Inflammatory macrophage treated with lipopolysaccharide for 1 hour (primary cell): ENCODE measurements at places on chromosomes 13 and 19.
A peak's percentile ranks its signal among the peaks of the same experiment; 100 is the strongest.

- peak; percentile 78 for DNase-seq
Observed at GRCh38 chr19:55086730-55087541, 11.3 kb downstream of the EPS8L1 start.

DNA sequence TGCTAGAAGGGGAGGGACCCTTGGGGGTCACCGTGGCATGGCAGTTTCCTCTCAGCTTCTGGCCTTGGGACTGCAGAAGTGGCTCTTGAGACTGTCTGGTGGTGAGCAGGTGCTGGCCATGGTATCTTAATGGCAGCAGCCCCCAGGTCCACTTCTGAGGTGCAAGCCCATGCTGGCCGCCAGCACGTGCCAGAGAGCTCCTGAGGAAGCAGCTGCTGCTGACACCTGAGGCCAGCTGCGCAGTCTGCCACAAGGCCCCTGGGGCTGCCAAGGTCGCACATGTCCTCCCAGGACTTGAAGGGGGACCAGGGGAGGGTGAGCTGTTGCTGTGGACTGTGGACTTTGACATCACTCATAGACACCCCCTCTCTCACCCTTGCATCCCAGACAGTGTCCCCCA is 48.0 kb downstream of the NFIX start:
- no peak for DNase-seq

DNA sequence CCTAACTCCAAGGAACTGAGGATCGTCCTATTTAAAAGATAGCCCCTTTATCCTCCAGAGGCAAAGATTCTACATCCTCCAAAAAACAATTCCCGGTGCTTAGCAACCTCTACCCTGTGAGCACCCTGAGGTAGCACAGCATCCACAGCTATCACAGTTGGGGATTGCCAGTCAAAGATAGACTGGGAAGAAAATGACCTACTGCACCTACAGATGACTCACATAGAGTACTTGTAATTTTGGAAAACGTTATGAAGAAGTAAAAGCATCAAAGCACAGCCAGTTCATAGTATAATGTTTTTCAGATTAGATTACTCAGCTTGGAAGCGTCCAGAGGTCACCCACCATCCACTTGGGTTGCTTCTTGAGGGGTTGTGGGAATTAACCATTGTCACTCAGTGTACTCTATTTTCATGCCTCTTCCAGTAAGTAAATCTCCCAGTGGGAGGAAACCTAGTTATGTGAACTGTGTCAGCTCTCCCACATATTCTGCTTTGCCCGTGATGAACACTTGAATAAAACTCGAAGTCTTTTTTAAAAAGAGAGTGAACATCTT is 8.9 kb upstream of the FAM124A start:
- no peak for DNase-seq

- DNase-seq, result no peak
Observed at GRCh38 chr13:50576156-50576555, 267.3 kb downstream of the DLEU7 start.

DNA sequence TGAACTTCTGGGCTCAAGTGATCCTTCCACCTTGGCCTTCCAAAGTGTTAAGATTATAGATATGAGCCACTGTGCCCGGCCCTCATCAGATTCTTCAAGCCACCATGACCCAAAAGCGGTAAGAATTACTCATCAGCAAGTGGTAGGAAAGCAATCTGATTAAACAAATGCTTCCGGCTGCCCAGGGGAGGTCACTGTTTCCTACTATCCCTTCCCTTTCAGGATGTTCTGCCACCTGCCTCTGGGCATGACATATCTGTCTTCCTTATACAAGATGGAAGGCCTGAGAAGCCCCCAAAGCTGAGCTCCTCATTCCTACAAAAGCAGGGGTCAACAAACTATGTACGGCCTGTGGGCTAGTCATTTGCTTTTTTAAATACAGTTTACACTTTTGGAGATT is 7.0 kb downstream of the ABHD8 start:
- no peak for DNase-seq

GRCh38 chr13:33079960-33080359 is 63.7 kb downstream of the KL start:
- DNase-seq, result peak; percentile 25

DNA sequence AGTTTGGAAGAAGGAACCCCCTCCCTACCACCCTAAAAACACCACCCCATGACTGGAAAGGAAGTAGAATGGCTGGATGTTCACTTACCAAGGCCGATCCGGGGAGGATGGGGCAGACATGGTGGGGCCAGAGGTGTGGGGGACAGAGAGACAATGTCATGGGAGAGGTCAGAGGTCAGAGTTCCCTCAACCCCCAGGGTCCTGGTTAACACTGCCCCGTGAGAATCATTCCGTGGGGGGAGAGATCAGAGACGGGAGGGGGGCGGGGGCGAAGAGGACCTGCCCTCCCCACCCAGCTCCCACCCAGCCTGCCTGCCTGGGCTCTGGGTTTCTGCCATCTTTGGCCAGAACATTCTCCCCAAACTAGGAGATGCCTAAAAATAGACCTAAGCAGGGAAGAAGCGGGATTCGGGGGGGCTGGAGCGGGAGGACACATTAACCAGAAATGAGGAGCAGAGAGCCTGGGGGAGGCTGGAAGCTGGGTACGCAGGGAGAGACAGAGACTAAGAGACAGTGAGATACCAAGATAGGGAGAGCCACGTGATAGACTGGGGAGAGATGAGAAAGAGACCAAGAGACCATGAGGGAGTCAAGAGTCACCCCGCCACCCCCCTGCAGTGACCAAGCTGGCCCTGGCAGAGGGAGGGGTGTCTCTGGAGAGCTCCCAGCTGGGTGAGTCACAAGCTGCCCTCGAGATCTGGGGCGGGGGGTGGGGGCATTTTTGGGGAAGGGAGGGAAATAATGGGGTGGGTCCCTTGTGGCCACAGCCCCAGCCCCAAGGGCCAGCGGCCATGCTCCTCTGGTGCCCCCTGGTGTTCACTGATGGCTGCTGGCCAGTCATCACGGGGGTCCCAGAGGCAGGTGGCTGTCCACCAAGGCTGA is 6.1 kb upstream of the KANK2 start:
- peak; percentile 48 for DNase-seq

DNA sequence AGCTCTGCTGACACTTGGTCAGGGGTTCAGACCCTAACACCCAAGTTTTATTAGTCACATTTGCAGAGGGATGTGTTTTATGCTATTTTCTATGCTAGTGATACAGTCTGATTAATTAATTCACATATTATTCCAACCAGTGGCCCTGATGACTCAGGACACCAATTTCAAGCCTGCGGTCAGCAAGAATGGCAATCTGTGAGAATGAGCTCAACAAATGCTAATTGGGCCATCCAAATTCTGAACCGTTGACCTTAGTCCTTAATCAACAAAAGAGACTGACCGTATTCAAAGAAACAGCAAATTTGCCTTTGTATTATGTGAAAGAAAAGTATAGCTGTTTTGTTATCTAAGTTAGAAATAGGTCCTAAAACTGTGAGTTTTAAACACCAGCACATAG is 9.6 kb upstream of the KL start:
- DNase-seq, result no peak

- DNase-seq, result no peak
Observed at GRCh38 chr13:51045451-51045850, 65.6 kb downstream of the C13orf42 start.

- DNase-seq, result peak; percentile 32
Observed at GRCh38 chr19:50461066-50461875, 15.0 kb upstream of the EMC10 start.

GRCh38 chr13:95656386-95657015 is 12.0 kb upstream of the DZIP1 start:
- no peak for DNase-seq

DNA sequence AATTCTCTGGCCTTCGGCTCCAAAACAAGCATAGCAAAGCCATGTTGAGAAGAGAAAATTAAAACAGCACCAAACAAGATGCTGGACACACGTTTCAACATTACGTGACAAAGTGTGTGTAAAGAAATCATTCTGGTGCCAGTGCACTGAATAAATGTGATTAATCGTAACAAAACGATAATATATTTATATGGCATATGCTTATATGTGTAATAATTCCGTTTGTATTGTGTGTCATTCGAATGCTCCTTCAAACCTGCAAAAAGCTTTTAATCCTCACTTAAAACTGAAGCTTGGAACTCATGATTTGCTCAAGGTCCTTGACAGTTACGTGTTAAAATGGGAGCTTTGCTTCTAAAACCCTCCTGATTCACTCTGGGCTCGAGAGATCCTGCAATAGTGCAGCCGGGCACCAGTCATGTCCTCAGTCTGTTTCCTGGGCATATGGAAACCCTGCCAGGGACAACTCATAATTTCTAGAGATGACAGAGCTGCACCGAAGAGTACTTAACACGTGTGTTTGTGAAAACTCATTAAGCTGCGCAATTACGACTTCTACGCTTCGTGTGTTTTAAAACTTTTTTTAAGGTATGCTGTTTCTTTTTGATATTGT is 731 bp upstream of the AKAP8L start:
- no peak for DNase-seq

GRCh38 chr13:60397704-60398378 is 821 bp downstream of the TDRD3 start:
- peak; percentile 66 for DNase-seq

- DNase-seq, result peak; percentile 76
Observed at GRCh38 chr19:35549174-35549788, 3.9 kb downstream of the TMEM147 start.

GRCh38 chr13:30841154-30841553 is 64.9 kb upstream of the MEDAG start:
- no peak for DNase-seq

DNA sequence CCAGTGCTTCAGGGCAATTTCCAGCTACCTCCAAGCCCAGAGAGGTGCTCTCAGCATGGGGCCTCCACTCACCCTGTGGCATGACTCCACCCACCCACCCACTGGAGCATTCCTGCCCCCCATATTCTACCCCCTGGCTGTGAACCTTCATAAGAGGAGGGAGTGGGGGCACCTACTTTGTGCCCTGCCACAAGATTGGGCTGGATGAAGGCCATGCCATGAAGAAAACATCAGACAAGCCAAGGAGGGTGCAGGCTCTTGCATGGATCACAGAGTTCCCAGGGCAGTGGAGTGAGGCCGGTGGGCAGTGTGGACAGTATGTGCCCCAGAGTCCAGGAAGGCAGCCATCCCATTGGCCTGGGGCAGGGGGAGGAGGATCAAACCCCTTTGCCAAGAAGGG is 97.8 kb downstream of the UQCRFS1 start:
- DNase-seq, result no peak

- no peak for DNase-seq
Observed at GRCh38 chr13:108950333-108951010, 321.1 kb downstream of the MYO16 start.

- peak; percentile 40 for DNase-seq
Observed at GRCh38 chr19:45638930-45639729, at the start of gene EML2. TSS of gene EML2 (minus strand) at chr19:45639397. CDS start at chr19:45639376, 21 bp downstream.

- no peak for DNase-seq
Observed at GRCh38 chr13:51420681-51421490, 31.9 kb downstream of the INTS6 start.

- no peak for DNase-seq
Observed at GRCh38 chr13:19622193-19622592, 11.3 kb upstream of the MPHOSPH8 start.

- no peak for DNase-seq
Observed at GRCh38 chr13:37179645-37180044, 74.2 kb upstream of the CSNK1A1L start.

DNA sequence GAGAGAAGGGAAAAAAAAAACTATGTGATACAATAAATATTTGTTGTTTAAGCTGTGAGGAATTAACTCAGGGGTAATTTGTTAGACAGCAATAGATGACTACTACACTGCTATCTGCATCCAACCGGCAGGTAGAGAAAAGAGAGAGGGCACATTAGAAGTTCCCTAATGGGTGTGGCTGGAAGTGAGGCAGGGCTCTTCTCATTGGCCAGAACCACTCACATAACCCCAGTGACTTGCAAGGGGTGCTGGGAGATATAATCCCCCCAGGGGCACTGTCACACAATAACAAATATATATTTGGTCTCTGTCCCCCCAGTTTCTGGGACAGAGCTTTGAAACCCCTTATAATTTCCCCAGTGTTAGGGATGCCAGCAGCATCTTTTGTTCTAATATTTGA is 24.3 kb downstream of the FGF21 start:
- DNase-seq, result no peak

DNA sequence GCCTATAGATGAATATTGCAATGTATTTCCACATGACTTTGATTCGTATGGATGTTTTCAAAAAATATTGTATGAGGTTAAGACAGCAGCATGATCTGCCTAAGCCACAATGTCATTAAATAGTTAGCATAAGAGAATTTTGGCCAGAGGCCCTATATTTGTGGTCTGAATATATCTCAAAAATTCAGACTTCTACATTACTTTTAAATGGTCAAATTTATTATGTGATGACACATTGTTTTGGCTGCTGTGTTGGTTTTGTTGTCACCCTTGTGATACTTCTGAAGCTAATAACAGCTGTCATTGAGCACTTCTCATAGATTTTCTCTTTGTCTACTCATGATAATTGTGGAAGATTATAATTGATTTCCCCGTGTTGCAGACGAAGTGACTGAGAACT is 288.2 kb downstream of the MYO16 start:
- DNase-seq, result no peak

- no peak for DNase-seq
Observed at GRCh38 chr13:30679483-30680330, 55.6 kb upstream of the ALOX5AP start.

DNA sequence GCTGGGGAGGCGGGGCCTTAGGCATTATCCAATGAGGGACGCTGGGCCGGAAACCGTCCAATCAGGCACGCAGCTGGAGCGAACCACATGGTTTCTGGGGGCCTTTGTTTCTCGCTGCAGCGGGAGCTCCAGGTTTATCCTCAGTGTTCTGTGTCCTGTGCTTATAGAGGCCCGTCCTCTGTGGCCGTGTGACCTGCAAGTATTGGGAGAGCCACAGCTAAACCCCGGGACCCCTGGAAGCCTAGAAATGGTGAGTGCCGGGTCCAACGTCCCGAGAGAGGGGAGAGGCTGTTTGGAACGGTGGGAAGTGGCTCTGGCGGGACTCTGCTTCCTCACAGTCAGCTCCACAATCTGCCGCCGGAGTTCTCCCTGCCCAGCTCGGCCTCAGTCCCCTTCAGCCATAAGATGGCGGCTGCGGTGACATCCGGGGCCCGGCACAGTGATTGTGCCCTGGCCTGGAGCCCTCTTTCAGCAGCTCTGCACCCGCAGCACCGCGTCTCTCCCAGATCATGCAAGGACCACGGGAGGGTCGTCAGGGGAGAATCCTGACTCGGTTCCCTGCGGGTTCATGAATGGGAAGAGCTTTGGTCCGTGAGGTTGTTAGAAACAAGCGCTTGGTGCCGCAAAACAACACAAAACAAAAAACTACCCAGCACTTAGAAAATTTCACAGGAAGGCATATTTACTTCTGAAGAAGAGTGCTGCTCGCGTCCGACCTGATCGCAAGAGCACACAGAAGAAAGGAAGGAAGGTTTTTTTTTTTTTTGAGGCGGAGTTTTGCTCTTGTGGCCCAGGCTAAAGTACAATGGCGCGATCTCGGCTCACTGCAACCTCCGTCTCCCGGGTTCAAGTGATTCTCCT is at the start of gene ZNF253:
ZNF253 (plus strand) TSS at position 133 of the 861 bp plus-strand sequence; CDS start at position 248, 115 bp downstream.
- DNase-seq, result peak; percentile 91

- DNase-seq, result no peak
Observed at GRCh38 chr19:38544569-38545315, 73.0 kb downstream of the MAP4K1 start.
